ENCODE measurements at places on chromosomes 5 and 9.

- DNase-seq: no peak
Observed at GRCh38 chr5:122350496-122350895, 38.5 kb downstream of the SNCAIP start.

- DNase-seq: no peak
Observed at GRCh38 chr5:92879806-92880543, 701.0 kb downstream of the NR2F1-AS1 start.

- DNase-seq: no peak
Observed at GRCh38 chr5:57032151-57032551, 80.2 kb upstream of the MIER3 start.

GRCh38 chr5:112186401-112186990 lies 232.6 kb downstream of the EPB41L4A start:
- DNase-seq: peak; percentile 31

DNA sequence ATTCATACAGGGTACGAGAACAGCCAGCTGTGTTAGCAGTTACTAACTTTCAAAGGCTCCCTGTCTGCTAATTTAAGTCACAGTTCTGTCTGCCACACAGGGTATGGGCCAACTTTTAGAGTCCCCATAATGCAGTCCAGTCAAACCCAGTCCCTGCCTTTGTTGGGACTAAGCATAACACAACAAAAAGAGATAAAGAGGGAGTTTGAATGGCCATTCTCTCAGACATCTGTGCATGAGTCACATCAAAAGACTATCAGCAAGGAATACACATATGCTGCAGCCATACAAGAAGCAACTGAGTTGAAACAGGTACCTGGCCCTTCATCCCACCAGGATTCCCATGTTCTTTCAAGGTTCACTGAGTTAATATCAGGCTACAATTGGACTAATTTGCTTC lies 744.5 kb upstream of the C9orf72 start:
- DNase-seq: no peak

DNA sequence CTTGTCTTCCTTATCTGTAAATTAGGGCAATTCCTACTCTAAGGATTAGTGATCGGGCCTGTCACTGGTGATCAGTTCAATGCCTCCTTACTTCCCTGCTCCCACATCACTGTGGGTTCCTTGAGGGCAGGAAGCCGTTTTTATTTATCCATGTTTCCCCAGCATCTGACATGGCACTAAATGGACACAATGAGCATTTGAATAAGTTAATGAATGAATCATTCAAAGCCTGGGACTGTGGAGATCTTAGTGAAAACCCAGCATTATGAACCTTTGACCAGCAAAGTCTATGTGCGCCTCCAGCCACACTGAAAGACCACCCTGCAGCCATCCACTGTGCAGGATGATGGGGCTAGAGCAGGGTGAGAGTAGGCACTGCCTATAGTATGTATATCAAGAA lies 11.6 kb downstream of the COL15A1 start:
- no peak for DNase-seq

GRCh38 chr5:91042936-91043255 lies 340.2 kb downstream of the ARRDC3 start:
- no peak for DNase-seq

DNA sequence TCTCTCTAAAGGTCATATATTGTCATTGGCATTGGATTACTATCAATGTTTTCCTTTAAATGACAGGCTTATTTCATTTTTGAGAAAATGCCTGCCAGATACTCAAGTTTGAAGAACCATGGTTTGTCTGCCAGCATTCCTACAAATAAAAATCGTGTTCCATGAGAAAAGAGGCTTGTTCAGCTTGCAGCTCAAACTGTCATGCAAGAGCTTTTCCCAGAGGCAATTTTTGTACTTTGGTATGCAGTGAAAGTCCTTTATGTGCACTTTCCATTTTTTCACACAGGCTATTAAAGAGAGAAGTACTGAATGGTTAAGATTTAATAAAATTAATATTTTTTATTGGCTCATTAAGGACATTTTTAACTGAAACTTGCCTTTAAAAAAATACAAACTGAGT lies 110.4 kb downstream of the FBXO4 start:
- DNase-seq: no peak

GRCh38 chr5:59445741-59446140 lies 447.8 kb downstream of the PDE4D start:
- no peak for DNase-seq

GRCh38 chr9:76369583-76369982 lies 24.6 kb downstream of the RFK start:
- DNase-seq: peak; percentile 19

DNA sequence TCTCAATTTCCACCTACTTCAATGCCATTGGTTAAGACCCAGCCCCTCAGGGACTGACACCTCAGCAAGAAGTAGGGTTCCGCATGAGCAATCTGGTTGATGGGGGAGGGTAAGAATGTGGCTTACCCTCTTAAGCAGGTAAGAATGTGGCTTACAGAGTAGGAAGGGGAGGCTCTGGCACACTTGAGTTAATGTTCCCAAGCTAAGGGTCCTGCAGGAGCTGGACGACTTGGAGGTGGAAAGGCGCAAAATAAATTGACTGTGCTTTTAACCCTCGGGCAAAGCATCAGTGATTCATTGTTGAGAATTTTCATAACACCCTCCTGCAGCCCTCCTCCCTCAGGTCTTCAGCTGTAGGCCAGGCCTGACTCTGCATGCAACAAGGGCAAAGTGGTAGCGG lies 24.9 kb upstream of the ADRA1B start:
- DNase-seq: no peak

GRCh38 chr9:110141227-110141793 lies 66.6 kb downstream of the C9orf152 start:
- DNase-seq: no peak

GRCh38 chr5:97375959-97376358 lies 192.9 kb upstream of the RIOK2 start:
- no peak for DNase-seq

DNA sequence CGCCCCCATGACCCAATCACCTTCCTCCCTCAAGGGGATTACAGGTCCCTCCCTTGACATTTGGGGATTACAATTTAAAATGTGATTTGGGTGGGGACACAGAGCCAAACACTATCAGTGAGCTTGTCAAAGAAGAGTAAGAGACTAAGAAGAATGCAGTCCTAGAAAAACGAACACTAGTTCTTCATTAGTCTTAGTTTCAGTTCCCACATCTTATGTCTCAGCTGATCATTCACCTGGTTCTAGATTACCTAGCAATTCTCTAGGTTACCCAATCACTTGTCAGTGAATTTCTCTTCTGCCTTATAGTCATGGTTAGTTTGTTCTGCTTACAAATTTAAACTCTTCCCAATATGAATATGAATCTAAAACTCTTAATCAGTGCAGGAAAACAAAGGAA lies 251.5 kb downstream of the COX7C start:
- no peak for DNase-seq

GRCh38 chr5:169395136-169395535 lies 94.2 kb upstream of the SLIT3 start:
- DNase-seq: no peak

DNA sequence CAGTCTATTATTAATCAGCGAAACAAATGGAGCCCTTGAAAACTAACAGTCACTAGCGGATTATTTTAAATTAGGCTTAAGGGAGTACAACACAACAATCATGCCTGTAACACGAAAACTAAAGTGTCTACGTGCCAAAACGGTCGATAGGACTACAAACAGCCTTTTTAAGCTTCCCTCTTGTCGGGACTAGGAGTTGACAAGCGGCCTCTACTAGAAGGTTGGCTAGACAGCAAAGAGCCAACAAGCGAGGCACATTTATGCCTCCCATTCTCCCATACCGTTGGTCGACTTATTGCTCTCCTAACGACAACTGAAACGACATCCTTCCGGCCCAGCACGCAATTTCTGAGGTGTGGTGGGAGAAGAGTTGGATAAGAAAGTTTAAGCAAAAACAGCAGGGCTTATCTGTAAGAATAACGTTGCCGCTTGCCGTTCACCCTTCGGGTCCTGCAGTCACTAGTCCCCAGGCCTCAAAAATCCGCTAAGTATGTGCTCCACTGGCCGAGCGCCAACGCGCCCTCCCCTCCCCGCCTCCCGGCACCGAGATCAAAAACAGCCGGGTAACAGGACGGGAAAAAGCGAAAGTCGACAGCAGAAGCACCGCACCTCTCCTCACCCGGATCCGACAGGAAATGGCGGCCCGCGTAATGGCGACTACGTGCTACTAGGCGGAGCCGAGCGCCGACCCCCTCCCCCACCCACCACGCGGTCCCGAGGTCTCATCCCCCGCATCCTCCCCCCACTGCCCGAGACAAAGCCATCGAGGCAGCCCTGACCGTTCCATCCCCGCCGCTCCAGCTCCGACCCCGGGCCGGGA lies 813 bp downstream of the HNRNPK start:
- DNase-seq: peak; percentile 83

DNA sequence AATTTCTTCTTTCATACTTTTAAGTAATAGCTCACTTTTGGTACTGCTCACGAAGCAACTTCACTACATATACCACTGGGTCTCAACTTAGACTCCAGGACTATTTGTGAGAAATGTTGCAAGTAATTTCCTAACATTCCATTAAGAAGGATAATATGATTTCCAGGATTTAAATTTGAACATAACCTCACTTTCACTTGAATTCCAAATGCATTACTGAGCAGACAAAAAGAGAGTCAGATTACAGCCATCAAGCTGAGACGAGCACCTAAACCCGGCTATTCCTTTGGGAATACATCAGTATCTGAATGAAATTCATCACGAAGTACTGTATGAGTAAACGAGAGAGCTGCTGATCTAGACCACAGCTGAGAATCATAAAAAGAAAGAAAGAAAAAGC lies 47.3 kb downstream of the LIFR start:
- DNase-seq: no peak

DNA sequence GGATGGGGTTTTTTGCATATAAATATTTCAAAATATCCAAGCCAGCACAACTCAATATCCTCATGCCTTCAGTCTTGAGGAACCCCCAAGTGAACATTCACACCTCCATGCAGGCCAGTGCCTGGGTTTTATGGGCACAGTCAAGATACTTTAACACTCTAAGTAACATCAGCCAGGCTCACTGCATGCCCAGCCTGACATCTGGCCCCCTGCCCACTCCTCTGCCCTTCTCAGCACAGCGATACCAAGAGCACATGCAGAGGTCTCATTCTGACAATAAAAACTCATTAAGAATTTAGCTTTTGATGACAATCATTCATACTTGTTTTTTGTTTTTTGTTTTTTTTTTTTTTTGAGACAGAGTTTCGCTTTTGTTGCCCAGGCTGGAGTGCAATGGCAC lies 250.0 kb downstream of the CWC27 start:
- DNase-seq: no peak

GRCh38 chr5:77128411-77129061 lies 41.5 kb upstream of the ZBED3 start:
- DNase-seq: no peak

- no peak for DNase-seq
Observed at GRCh38 chr9:130429831-130430230, 14.9 kb upstream of the ASS1 start.

DNA sequence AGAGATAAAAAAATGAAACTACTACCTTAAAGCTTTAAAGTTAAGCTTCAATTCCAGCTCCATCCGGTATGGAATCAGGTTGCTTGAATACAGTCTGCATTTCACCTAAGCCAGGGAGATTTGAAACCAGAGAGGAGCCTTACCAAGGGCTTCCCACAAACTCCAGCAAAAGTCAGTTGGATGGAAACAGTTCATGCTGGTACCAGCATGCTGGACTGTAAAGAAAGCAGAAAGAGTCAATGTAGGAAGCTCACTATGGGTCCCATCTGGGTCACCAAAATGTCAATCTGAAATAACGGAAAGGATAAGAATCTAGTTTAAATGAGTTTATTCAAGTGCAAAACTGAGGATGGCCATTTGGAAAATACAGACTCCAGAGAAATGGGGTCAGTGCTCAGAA lies 65.3 kb downstream of the CDO1 start:
- DNase-seq: no peak

DNA sequence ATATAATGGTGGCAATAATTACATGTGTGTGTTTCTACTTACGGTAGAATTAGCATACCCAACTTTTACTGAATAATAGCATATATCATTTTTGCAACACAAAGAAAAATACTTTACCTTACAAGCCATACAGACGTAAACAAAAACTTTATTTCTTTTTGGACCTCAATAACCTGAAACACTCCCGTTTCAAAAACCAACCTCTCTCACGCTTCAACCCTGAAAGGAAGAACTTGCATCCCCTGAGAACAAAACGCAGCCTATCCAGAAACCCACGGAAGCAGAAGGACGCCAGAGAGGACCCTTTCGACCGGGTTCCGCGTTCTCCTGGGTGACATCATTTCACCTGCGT lies at the start of gene RNF38:
Gene RNF38, minus strand, starts transcription at position 290 of the 352 bp plus-strand sequence. Its CDS starts 161 bp downstream, at position 129.
- DNase-seq: no peak

- no peak for DNase-seq
Observed at GRCh38 chr5:71589903-71590302, 2.8 kb downstream of the MCCC2 start.

- no peak for DNase-seq
Observed at GRCh38 chr5:116466727-116467464, 107.7 kb downstream of the SEMA6A start.

DNA sequence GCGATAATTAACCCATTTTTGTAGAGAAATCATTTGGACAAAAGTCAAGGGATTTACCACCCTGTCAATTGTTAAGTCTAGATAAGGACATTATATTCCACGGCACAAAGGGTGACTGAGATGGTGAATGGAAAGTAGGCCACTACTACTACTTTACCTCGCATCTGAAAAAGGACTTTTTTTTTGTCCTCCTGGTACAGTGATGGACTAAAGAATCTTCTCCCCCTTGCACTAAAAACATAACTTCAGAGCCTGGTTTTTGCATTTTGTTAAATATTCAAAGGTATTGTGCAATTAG lies 147.5 kb downstream of the EBF1 start:
- no peak for DNase-seq

DNA sequence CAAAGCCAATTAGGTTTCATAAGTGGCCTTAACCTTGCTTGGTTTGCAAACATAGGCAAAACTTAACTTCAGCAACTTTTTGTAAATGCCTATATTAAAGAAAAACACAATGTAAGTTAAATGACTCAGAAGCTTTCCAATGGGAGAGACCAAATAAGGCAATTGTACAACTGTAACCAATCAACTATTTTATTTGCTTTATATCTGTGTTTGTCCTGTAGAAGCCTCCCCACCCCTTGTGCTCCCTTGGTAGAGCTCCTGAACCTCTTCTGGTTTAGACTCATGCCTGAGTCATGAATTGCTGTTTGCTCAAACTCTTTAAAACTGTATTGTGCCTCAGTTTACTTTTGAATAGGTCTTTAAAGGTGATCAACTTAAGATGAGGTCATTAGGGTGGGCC lies 3.0 kb upstream of the C1QTNF3 start:
- no peak for DNase-seq

- no peak for DNase-seq
Observed at GRCh38 chr9:117249799-117250198, 165.1 kb downstream of the ASTN2 start.
